Endothelial cell of umbilical vein (primary cell): ENCODE measurements at places on chromosomes 5 and 9. TPM values are rescaled to one million over a fixed set of nuclear protein-coding genes. Genes with fewer than 3 reads are reported as not detected.
A peak's percentile ranks its signal among the peaks of the same experiment; 100 is the strongest.

- H3K27me3 ChIP-seq = no peaks in the 10 kb centered on the region
- peak; percentile 56 for DNase-seq
- no peaks in the 10 kb centered on the region for H3K36me3 ChIP-seq
- H3K27ac ChIP-seq = no peak overlapping the region
- peaks cover 32% of the 10 kb centered on the region for H3K4me1 ChIP-seq
Observed at GRCh38 chr5:107387526-107388140, 283.1 kb downstream of the EFNA5 start.

DNA sequence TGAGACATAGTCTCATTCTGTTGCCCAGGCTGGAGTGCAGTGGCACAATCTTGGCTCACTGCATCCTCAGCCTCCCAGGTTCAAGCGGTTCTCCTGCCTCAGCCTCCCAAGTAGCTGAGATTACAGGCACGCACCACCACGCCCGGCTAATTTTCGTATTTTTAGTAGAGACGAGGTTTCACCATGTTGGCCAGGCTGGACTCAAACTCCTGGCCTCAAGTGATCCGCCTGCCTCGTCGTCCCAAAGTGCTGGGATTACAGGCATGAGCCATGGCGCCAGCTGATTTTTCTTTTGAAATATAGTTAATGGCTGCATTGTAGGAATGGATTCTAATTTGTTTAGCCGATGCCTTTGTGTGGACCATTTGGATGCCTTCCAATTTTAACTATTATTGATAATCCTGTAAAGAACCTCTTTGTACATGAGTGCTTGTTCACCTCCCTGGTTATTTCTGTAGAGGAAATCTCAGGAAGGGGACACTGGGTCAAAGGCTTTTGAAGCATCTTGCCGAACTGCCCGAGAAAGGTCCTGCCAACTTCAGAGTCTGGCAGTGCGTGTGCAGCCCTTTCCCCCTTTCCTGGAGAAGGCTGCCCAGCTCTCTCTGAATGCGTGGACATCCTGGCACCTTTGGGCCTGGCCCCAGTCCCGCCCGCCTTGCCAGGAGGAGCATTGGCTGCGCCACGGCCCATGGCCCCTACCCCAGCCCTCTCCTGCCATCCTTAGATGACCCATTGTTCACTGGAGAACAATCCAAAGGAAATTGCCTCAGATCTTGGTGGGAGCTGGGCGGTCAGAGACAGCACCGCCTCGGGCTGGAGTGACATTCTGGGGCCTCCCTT, 8.9 kb upstream of the NUP214 start:
- peaks cover 27% of the 10 kb centered on the region for H3K4me1 ChIP-seq
- H3K27ac ChIP-seq = peak overlapping the region; percentile 96
- peak overlapping the region; percentile 22 for H3K4me3 ChIP-seq
- peaks cover 2% of the 10 kb centered on the region for H3K36me3 ChIP-seq
- DNase-seq = no peak

GRCh38 chr9:16434526-16434925, 435.9 kb downstream of the BNC2 start:
- DNase-seq = no peak
- H3K4me1 ChIP-seq = no peaks in the 10 kb centered on the region
- H3K36me3 ChIP-seq = peaks cover 2% of the 10 kb centered on the region
- no peak overlapping the region for H3K4me3 ChIP-seq
- no peak overlapping the region for H3K27ac ChIP-seq
- H3K27me3 ChIP-seq = no peaks in the 10 kb centered on the region

GRCh38 chr5:115257981-115258380, 4.7 kb downstream of the PGGT1B start:
- no peaks in the 10 kb centered on the region for H3K36me3 ChIP-seq
- no peak for DNase-seq
- peaks cover 13% of the 10 kb centered on the region for H3K4me1 ChIP-seq
- H3K4me3 ChIP-seq = no peak overlapping the region
- no peaks in the 10 kb centered on the region for H3K27me3 ChIP-seq

DNA sequence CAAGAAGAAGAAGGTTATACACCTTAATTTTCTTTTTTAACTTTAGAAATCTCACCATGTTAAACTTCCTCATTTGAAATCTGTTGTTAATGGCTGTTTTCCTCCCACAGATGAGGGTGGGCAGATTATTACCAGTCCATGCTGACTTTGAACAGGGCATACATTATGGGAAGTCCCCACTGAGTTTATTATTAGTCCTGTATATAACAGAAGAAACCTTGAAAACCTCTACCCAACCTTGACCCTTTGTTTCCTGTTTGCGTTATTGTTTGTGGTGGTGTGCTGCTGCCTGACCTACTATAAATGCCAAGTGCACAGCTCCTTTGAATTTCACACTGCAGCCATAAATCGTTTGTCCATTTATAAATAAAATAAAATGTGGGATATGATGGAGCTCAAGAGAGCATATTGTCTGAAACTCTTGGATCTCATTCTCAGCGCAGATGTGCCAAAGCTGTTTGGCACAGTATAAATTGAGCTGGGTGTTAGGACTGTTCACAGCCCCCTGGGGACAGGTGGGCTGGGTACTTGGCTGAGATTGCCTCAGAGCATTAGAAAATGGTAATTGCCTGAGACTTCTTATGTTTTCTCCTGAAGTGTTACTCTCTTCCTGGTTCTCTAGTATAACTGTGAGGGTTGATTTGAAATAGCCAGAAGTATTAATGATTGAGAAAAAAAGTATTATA, 139.6 kb downstream of the SPATA31D1 start:
- no peaks in the 10 kb centered on the region for H3K4me1 ChIP-seq
- no peak overlapping the region for H3K27ac ChIP-seq
- H3K27me3 ChIP-seq = no peaks in the 10 kb centered on the region
- no peak for DNase-seq

DNA sequence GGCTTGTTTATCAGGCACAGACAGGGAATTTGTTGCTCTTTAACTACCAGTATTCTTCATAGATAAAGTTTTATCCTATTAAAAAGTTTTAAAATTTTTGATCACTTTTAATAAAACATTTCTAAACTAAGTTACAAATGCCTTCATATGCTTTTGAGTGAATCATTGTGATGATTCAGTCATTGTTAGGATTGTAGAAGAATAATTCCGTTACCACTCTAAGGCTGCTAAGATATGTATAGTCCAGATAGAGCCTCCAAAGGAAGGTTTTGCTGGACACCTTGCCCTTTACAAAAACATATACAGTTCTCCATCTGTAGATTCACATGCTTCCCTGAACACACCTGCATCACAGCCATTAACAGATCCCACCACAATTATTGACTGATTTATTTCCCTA, 233.7 kb downstream of the SPOCK1 start:
- no peak overlapping the region for H3K27ac ChIP-seq
- peaks cover 3% of the 10 kb centered on the region for H3K4me1 ChIP-seq
- no peaks in the 10 kb centered on the region for H3K36me3 ChIP-seq
- no peaks in the 10 kb centered on the region for H3K27me3 ChIP-seq

DNA sequence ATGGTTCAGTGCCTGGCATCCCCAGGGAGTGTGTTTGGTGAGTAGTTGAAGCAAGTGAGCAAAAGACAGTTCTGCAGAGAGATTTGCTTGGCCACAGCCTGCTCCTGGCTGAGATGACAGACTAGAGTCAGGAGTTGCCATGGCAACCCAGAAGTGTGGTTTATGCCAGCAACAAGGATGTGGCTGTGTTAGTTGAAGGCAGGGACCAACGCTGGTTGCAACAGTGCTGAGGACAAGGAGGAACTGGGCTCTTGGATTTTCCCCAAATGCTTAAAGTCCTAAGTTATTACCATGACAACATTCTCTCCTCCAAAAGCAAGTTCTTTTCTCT, 2.7 kb downstream of the NXNL2 start:
- H3K27me3 ChIP-seq = peaks cover 23% of the 10 kb centered on the region
- no peaks in the 10 kb centered on the region for H3K36me3 ChIP-seq
- no peak overlapping the region for H3K4me3 ChIP-seq
- peaks cover 5% of the 10 kb centered on the region for H3K4me1 ChIP-seq
- no peak overlapping the region for H3K27ac ChIP-seq

Gene TMEM250
- polyA plus RNA-seq = 24.9 and 29.7 TPM in 2 replicates

Gene RIC1
- polyA plus RNA-seq = 14.0 and 14.2 TPM in 2 replicates

Gene SPATA31D4
- not detected in 2 replicates for polyA plus RNA-seq

Gene RMRP
- polyA plus RNA-seq = 359 TPM in 1 of 2 replicates, not detected in the other

Gene FRMPD1
- not detected in 2 replicates for polyA plus RNA-seq

Gene POU5F2
- polyA plus RNA-seq = 0.11 and 0.14 TPM in 2 replicates
